GM10248 (cell line): ENCODE measurements at places on chromosomes 1 and 21.
A peak's percentile ranks its signal among the peaks of the same experiment; 100 is the strongest.

DNA sequence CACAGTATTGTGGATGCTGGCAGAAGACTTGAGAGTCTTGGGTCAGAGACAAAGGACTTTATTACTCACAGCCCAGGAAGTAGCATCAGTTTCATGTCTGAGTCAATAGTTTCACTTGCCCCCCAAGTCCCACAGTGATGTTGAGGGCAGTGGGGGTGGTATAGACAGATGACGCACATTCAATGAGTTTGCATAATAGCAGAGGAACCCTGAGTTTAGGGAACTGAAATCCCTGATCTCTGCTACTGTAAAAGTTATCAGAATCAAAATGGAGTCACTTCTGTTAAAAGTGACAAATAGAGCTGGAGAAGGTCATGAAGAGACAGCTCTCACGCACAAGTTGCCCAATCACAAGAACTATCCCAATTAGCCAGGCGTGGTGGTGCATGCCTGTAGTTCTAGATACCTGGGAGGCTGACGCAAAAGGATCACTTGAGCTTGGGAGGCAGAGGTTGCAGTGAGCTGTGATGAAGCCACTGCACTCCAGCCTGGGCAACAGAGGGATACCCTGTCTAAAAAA is 11.5 kb upstream of the HCRTR1 start:
- DNase-seq = peak; percentile 87

DNA sequence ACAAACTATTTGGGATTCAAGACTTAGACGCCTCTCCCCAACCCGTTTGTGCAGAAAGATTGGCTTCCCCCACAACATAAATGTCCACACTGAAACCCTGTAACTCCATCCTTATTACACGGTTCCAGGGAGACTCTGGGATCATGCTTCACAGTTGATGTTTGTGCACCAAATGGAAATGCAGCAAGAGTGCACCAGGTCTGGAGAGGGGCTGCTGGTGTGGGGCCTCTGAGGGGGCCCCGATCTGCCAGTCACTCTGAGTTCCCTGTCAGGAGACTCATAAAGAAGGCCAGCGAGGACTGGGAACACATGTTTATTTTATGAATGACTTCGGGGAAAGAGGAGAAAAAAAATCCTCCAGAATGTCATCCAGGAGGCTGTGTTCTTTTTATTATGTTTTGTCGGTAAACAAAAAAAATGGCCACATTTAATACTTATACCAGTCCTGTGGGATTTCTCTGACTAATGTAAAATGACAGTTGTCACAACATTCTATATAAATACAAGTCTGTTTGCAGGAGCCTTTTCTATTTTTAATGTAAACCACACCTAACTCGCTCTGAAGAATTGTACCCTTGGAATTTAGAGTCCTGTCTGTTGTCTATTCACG is 439.1 kb upstream of the VAMP3 start:
- DNase-seq = no peak

- no peak for DNase-seq
These were observed 91.4 kb upstream of the RAVER2 start for GRCh38 chr1:64653466-64653865.

DNA sequence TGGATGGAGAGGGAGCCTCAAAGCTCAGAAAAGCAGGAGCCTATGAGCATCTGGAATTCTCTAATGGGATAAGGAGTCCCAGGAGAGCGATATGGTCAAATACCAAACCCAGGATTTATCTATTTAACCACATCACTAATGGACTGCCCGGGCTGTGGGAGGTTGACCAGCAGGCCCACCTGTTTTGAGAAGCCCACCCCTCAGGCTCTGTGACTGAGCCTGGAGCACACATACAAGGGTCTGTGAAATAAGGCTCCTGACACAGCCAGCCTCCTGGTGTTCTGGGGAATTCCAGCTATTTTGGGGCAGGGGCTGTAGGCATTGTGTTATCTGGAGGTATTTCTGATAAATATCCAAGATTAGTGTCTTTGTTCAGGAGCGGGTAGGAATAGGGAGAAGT is 132.0 kb upstream of the C1orf21 start:
- no peak for DNase-seq

GRCh38 chr21:41663805-41664788 is 102.8 kb downstream of the RIPK4 start:
- no peak for DNase-seq

GRCh38 chr1:152013664-152014237 is 20.1 kb upstream of the S100A10 start:
- DNase-seq = peak; percentile 50

- DNase-seq = peak; percentile 5
These were observed 86.5 kb downstream of the MAN1C1 start for GRCh38 chr1:25703041-25703440.

DNA sequence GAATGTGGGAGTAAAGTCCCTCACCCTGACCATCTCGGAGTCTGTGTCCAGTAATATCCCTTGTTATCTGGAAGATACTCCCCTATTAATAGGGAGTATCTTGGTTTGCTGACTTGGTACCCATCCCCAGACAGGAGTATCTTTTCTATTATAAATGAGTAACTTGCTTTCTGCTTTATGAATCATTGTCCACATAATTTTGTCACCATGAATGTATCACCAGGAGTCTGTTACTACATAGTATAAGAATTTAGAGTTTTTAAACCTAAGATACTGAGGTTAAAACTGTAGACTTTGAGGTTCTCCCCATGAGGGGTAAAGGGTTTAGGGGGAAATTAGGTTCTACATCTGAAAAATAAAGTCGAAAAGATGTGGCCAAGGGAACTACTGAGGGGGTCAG is 175.6 kb downstream of the FCRL5 start:
- DNase-seq = no peak

DNA sequence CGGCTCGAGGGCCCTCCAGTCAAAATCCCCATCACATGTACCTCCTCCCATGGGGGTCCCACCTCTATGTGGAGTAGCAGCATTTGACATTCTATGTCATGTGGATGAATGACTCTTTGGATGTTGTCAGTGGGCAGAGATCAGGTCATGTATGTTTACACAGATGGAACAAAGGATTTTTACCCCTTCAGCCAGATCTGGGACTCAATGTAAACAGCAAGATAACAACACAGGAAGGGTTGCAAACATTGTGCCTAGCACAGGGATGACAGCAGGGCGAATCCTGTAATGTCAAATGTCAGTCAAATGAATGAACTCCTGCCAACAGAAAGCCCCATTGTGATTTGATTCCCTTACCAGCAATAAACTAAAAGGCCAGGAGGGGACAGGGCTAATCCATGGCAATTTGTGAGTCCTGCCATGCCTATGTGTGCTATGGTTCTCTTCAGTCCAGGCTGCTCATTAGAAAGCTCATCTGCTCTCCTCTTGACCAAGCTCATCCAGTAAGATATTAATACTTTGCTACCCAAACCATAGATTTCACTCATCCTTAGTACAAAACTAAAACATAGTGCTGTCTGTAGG is 60.3 kb downstream of the PGBD5 start:
- no peak for DNase-seq

GRCh38 chr1:40067023-40067422 is 26.5 kb downstream of the CAP1 start:
- no peak for DNase-seq

DNA sequence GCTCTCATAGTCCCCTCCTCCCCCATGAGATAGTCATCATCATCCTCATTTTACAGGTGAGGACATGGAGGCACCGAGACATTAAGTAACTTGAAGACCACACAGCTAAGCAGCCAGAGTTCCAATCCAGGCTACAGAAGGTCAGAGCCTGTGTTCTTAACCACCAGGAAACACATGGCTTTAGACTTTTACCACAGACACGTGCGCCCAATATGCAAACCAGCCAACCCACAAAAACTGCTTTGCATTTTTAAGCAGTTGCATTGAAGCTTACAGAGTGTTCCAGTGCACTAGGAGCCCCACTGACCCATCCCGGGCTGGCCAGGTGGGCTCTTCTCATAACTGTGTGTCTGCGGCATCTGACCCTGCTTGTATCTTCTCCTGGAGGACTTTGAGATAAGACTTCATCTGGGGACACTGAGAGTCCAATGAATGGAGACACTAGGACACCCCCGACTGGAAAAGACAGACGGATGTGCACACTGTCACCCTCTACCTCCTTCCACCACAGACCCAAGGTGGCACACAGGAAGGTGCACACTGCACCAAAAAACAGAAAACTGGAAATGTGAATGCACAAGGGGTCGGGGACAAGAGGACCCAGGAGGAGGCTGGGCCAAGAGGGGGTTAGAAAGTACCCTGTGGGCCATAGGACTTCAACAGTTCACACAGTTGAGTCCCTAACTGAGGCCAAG is 56.4 kb downstream of the ETS2 start:
- no peak for DNase-seq
